HFF-Myc (cell line): ENCODE measurements at places on chromosomes 16 and 17.

GRCh38 chr17:2459917-2460271, 51.8 kb downstream of the METTL16 start:
- DNase-seq: no peak

- DNase-seq: no peak
These were observed 18.1 kb downstream of the C17orf100 start for GRCh38 chr17:6669479-6670212.

DNA sequence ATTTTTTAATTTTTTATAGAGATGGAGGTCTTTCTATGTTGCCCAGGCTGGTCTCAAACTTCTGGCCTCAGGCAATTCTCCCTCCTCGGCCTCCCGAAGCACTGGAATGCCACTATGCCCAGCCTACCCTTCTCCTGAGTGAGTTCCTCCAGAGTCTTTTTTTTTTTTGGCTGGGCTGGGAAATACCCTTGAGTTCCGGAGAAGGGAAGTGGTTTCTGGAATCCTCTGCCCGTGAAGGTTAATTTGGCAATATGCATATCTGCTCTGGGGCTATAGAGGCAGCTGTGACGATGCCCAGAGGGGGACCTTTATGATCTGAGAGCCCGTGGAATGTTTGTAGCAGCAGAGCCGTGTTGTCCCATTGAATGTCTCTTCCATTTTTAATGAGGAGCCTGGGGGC, 217.5 kb downstream of the RBFOX1 start:
- no peak for DNase-seq

GRCh38 chr16:56930486-56931270, 1.3 kb upstream of the HERPUD1 start:
- DNase-seq: no peak

DNA sequence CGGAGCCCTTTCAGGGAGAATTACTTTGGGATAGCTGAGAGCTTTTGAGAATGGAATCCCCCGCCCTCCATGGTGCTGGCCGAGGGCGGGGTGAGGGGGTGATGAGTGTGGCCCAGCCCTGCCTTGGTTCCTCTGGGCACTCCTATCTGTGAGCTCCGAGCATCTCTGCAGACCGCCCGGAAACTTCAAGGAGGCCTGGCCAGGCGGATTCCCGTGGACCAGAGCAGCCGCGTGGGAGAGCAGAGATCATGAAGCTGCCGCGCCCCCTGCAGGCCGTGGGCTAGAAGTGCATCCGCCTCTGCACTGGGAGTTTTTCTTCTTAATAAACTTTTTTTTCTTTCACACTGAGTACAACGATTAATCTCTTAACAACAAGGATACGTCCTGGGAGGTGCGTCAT, 392.9 kb upstream of the EEF2KMT start:
- no peak for DNase-seq

DNA sequence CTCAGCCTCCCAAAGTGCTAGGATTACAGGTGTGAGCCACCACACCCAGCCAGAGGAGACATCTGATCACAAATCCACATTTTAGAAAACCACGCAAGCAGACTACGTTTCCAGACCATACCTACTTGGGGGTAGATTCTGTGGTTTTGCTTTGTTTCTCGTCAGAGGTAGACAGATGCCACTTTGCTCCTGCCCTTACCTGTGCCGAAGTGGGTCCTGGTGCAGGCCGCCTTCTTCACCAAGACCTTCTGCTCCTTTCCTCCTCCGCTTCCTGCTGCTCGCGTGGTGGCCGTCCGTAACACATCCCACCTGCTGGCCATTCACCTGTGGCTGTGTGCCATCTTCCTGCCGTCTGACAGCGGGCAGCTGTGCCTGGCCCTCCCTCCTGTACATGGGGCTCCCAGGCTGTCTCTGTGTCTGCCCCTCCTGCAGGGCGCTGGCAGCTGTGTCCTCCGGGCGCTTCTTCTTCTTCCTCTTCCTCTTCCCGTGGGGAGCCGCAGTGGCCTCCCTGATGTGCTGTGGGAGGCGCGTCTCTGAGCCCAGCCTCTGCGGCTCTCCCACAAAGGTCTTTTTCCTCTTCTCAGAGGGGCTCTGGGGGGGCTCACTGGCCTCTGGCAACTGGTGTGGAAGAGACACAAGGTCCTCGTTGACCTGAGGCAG, 21.2 kb upstream of the CYTH1 start:
- no peak for DNase-seq

- no peak for DNase-seq
These were observed 504 bp downstream of the SRSF1 start for GRCh38 chr17:58006560-58006923.

DNA sequence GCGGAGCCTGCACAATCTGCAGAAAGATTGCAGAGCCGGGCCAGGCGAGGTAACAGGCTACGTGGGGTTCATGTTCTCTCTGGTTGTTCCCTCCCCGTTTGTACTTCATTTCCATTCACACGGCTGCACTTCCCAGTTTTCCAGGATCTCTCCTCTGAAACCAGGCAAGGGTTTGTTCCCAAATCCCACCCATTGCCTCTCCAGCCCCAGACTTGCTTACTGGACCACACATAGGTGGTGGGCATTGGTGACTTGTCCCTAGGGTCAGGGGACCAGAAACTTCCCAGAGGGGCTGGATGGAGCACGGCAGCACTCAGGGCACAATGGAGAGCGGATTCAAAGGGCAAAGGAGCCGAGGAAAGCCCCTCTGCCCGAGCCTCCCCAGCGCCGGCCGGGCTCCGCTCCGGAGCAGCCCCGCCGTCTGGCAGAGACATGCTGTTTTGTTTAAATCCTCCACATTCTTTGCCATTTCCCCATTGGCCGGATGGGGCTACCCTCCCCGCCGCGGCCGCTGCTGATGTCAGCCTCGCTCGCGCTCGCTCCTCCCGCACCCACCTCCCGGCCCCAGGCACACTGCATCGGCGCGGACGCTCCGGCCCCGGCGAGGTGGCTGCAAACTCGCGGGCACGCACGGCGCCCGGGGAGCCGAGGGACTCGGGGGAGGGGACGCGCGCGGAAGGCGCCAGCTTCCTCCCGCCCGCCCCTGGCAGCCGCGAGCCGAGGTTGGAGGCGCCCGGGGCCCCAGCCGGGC, at the start of gene PITPNC1:
PITPNC1 (plus strand) TSS at position 545 of the 751 bp plus-strand sequence.
- no peak for DNase-seq

- no peak for DNase-seq
These were observed 34.1 kb downstream of the IL21R start for GRCh38 chr16:27436065-27436464.

DNA sequence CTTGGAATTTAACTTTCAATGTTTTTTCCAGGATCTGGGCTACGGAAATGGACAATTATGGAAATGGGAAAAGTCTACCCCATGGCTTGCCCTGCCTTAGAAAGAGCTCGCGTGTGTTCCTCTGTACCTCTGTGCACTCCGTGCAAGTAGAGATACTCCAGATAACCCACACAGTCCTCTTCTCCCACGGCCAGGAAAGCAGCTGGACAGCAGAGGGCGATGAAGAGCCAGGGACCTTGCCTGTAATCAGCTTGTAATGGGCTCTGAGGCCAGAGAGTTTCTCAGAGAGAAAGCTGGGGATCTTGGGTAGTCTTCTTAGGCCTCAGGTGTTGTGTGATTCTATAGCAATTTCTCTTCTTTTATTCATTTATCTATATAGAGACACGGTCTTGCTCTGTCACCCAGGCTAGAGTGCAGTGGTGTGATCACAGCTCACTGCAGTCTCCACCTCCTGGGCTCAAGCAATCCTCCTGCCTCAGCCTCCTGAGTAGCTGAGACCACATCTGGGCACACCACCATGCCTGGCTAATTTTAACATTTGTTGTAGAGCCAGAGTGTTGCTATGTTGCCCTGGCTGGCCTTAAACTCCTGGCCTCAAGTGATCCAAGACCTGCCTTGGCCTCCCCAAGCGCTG, 2.4 kb upstream of the SOCS7 start:
- DNase-seq: peak; percentile 72

- peak; percentile 42 for DNase-seq
These were observed 79.2 kb downstream of the MYH11 start for GRCh38 chr16:15777533-15778203.

DNA sequence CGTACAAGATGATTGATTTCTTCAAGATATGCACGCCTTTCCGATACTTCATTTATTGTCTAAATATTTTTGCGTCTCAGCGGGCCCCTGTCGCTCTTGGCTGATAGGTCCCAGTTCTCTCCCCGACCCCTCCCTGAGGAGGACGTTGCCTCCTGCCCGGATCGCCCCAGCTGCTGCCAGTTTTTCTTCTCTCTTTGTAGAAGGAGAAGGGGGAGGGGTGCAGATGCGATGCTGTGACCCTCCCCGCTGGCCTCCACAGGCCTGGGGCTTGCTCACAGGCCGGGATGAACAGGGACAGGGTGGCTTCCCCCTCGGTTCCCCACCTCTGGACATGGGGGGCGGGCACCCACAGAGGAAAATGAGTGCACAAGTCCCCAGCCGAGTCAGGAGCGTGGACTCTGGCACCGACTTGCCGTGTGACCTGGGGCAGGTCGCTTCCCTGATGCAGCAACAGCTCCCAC, 53.6 kb upstream of the ZC3H18 start:
- DNase-seq: no peak

GRCh38 chr17:53321651-53322050, 501.1 kb upstream of the KIF2B start:
- no peak for DNase-seq
